ENCODE measurements at places on chromosomes 13 and 19.
A peak's percentile ranks its signal among the peaks of the same experiment; 100 is the strongest.

DNA sequence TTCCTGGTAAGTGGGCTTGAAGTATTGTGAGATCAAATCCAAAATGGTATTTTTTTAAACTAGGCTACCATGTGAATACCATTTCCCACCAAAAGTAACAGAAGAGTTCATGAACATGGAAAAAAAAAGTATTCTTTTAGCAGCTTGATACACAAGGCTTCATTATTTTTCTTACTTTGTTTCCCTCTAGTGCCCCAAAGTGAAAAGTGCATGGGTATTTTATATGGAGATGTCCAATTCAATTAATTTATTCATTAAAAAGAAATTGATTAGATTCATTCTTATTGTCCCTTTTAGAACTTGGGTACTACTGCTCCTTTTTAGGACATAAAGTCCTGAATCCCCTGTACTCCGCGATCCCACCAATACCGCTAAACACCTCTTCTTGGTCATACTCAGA lies 28.6 kb upstream of the SCEL start:
- no peaks in the 10 kb centered on the region for H3K4me1 ChIP-seq
- H3K27ac ChIP-seq: no peak overlapping the region
- DNase-seq: no peak
- H3K36me3 ChIP-seq: no peaks in the 10 kb centered on the region

DNA sequence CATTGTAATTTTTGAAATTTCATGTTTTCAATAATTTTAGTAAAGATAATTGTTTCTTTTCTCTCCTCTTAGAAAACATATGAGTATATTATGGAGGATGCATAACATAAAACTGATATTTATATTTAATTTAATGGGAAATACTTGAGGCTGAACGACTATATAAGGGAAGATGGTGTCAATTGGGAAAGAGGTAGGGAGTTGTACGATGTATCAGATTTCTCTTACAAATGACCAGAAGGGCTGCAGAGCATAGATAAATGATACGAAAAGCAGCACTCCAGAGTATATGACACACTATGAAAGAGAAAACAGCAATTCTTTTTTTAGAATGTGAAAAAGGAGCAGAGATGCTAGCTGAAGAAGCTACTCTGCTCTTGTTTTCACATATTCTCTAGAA lies 1308.0 kb upstream of the MIR17HG start:
- no peak overlapping the region for H3K4me3 ChIP-seq
- H3K27ac ChIP-seq: no peak overlapping the region
- DNase-seq: no peak
- no peaks in the 10 kb centered on the region for H3K27me3 ChIP-seq
- H3K4me1 ChIP-seq: no peaks in the 10 kb centered on the region
- no peaks in the 10 kb centered on the region for H3K36me3 ChIP-seq

- H3K4me3 ChIP-seq: no peak overlapping the region
- H3K36me3 ChIP-seq: no peaks in the 10 kb centered on the region
- no peak for DNase-seq
- H3K4me1 ChIP-seq: no peaks in the 10 kb centered on the region
These were observed 2.8 kb upstream of the CERS4 start for GRCh38 chr19:8206147-8207087.

DNA sequence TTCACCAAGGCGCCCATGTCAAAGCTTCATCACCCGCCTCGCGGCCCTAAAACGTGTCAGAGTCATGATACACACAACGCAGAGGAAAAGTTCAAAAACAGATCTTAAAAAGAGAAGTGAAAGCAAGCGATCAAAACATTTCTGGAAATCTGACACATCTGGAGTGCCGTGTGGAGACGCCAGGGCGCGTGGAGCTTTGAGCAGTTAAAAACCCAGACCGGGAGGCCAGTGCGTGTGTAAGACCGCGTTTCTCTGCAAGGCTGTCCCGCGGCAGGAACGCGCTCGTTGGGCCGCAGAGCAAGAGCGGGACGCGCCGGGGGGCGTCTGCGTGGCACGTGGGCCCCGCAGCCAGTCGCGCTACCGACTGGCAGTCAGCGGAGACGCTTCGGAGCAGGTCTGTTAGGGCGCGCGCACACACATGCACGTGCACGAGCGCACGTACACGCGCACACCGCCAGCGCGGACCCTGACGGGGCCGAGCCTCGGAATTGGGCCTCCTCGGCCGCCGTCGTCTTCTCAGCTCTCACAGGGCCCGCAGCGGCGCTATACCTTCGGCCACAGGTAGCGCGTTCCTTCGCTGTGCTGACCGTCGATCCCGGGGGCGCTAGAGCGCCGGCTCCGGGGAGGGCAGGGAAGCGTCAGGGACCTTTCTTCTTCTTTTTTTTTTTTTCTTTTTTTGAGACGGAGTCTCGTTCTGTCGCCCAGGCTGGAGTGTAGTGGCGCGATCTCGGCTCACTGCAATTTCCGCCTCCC lies 35.8 kb downstream of the RNF6 start:
- peak; percentile 83 for DNase-seq
- peak overlapping the region; percentile 73 for H3K27ac ChIP-seq
- peak overlapping the region; percentile 82 for H3K4me3 ChIP-seq
- no peaks in the 10 kb centered on the region for H3K4me1 ChIP-seq
- H3K27me3 ChIP-seq: no peaks in the 10 kb centered on the region
- no peaks in the 10 kb centered on the region for H3K36me3 ChIP-seq

- H3K36me3 ChIP-seq: no peaks in the 10 kb centered on the region
- H3K27me3 ChIP-seq: no peaks in the 10 kb centered on the region
These were observed 31.1 kb upstream of the MYCBP2 start for GRCh38 chr13:77358001-77358400.

- DNase-seq: no peak
- H3K4me3 ChIP-seq: no peak overlapping the region
- H3K27ac ChIP-seq: no peak overlapping the region
- no peaks in the 10 kb centered on the region for H3K27me3 ChIP-seq
These were observed 145.6 kb upstream of the GJB6 start for GRCh38 chr13:20377720-20378119.

GRCh38 chr19:15453091-15453578 lies 3.4 kb upstream of the WIZ start:
- H3K27ac ChIP-seq: peak overlapping the region; percentile 99
- no peak for DNase-seq
- peaks cover 13% of the 10 kb centered on the region for H3K4me1 ChIP-seq
- peaks cover 20% of the 10 kb centered on the region for H3K27me3 ChIP-seq
- H3K36me3 ChIP-seq: no peaks in the 10 kb centered on the region

- H3K27me3 ChIP-seq: no peaks in the 10 kb centered on the region
- H3K4me1 ChIP-seq: no peaks in the 10 kb centered on the region
- no peak overlapping the region for H3K27ac ChIP-seq
- H3K36me3 ChIP-seq: no peaks in the 10 kb centered on the region
These were observed 84.8 kb downstream of the PCDH17 start for GRCh38 chr13:57716295-57716694.

- no peaks in the 10 kb centered on the region for H3K27me3 ChIP-seq
- no peak overlapping the region for H3K27ac ChIP-seq
- H3K4me1 ChIP-seq: peaks cover 14% of the 10 kb centered on the region
- H3K36me3 ChIP-seq: no peaks in the 10 kb centered on the region
- no peak overlapping the region for H3K4me3 ChIP-seq
- DNase-seq: no peak
These were observed 3.8 kb upstream of the ABCA7 start for GRCh38 chr19:1035998-1036621.

- no peak overlapping the region for H3K4me3 ChIP-seq
- no peaks in the 10 kb centered on the region for H3K4me1 ChIP-seq
- H3K36me3 ChIP-seq: peaks cover 45% of the 10 kb centered on the region
- DNase-seq: no peak
These were observed 17.0 kb downstream of the SUGT1 start for GRCh38 chr13:52669677-52670076.

DNA sequence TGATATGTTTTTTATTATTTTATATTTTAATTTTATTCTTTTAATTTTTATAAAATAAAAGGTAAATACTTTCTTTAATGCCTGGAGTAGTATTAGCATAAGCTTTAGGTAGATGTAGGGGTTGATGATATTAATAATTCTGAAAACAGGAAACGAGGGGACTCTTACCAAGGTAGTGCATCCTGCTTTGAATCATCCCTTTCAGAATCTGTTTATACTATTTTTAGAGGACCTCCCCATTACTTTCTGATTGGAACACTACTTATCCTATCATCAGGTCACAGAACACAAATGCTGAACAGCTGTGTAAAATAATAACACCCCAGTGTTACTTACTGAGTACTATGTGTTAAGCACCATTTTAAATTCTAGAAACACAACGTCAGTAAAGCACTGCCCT lies 27.3 kb downstream of the COG6 start:
- no peak for DNase-seq
- no peaks in the 10 kb centered on the region for H3K27me3 ChIP-seq
- no peaks in the 10 kb centered on the region for H3K4me1 ChIP-seq

- no peak overlapping the region for H3K27ac ChIP-seq
- DNase-seq: no peak
- H3K27me3 ChIP-seq: peaks cover 40% of the 10 kb centered on the region
- H3K36me3 ChIP-seq: no peaks in the 10 kb centered on the region
- no peak overlapping the region for H3K4me3 ChIP-seq
These were observed 3.7 kb upstream of the C2CD4C start for GRCh38 chr19:412356-413355.

GRCh38 chr19:12665281-12665573 lies 1.3 kb downstream of the MAN2B1 start:
- H3K4me3 ChIP-seq: no peak overlapping the region
- H3K36me3 ChIP-seq: peaks cover 58% of the 10 kb centered on the region
- no peak overlapping the region for H3K27ac ChIP-seq
- H3K4me1 ChIP-seq: peaks cover 29% of the 10 kb centered on the region
- H3K27me3 ChIP-seq: no peaks in the 10 kb centered on the region

DNA sequence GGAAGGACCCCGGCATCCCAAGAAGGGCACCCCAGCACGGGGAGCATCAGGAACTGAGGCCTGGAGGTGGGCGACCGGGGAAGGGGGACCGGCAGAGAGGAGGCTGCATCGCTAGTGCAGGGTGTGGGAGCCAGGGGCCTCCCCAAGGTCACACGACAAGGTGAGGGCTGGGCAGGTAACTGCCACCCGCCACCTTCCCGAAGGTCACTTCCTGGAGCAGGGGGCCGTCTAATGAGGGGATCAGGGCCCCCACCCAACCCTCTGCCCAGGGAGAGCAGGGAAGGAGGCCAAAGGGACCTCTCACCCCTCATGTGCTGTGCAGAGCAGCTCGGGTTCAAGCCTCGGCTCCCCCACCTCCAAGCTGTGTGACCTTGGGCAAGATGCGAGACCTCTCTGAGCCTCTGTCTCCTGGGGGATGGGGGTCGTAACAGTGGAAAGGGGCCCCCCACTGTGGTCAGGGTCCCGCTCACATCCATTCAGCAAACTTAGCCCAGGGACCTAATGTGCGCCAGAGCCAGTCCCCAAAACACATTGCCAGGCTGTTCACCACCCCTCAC lies 6.0 kb downstream of the ZBTB7A start:
- H3K27me3 ChIP-seq: no peaks in the 10 kb centered on the region
- peak overlapping the region; percentile 100 for H3K27ac ChIP-seq
- peak overlapping the region; percentile 53 for H3K4me3 ChIP-seq

DNA sequence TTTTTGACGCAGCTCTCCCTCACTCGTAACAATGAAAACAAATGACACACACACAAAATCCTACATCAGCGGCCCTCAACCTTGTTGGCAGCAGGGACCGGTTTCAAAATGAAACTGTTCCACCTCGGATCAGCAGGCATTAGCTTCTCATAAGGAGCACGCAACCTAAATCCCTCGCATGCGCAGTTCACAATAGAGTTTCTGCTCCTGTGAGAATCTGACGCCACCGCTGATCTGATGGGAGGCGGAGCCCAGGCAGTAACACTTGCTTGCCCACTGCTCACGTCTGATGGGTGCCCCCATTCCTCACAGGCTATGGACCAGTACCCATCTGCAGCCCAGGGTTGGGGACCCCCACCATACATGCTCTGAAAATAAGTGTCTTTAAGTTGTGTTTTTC lies 43.4 kb downstream of the DHRS12 start:
- H3K4me3 ChIP-seq: peak overlapping the region; percentile 31
- no peaks in the 10 kb centered on the region for H3K4me1 ChIP-seq
- peak; percentile 40 for DNase-seq
- H3K36me3 ChIP-seq: no peaks in the 10 kb centered on the region
- H3K27ac ChIP-seq: no peak overlapping the region

DNA sequence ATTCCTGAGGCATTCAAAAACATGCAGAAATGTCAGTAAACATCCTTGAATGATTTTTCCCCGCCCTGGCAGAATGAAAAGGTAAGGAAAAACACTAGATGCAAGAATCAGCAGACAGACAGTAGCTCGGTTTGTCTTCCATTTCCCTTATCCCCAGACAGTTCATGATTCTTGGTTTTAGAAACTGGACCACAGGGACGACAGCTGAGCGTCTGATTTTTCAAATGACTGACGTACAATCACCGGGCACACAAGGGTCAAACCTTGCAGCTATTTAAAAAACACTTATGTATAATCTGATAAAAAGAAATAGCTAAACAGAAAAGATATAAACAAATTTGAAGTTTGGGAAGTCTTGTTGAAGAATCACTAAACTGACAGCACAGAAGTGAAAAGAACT lies 47.1 kb downstream of the DCLK1 start:
- H3K4me3 ChIP-seq: no peak overlapping the region
- no peaks in the 10 kb centered on the region for H3K36me3 ChIP-seq
- H3K4me1 ChIP-seq: peaks cover 18% of the 10 kb centered on the region
- no peak for DNase-seq
- H3K27me3 ChIP-seq: no peaks in the 10 kb centered on the region

DNA sequence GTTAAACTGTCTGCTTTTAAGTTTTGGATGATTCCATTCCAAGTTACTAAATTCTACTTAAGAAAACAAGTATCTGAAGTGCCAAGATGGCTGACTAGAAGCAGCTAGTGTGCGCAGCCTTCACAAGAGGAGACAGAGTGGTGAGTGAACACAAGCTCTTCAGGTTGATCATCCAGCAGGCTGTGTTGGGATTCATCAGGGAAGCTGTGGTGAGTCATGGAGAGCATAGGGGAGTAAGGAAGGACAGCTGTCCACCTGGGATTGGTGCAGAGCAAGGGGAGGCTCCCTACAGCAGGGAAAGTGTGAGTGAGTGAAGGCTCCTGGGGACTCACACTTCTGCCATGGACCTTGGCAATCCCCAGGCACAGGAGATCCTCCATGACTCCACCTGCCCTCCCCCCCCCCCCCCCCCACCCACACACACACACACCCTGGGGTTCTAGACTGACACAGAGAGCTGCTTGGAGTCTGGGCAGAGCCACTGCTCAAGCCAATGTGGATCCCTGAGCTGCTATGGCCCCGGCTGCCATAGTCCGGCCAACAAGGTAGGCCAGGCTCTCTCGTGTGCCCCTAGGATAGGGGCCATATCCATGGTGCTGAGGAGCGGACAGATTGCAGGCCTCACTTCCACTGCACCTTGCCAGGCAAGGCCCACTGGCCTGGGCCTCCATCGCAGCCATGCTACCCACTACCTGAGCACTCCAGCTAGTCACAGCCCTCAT lies 23.5 kb downstream of the SLC25A15 start:
- no peak overlapping the region for H3K4me3 ChIP-seq
- DNase-seq: no peak
- H3K27ac ChIP-seq: no peak overlapping the region
- peaks cover 22% of the 10 kb centered on the region for H3K36me3 ChIP-seq

- DNase-seq: no peak
- H3K36me3 ChIP-seq: no peaks in the 10 kb centered on the region
- peaks cover 10% of the 10 kb centered on the region for H3K27me3 ChIP-seq
- H3K27ac ChIP-seq: no peak within 1 kb of the TSS
- no peaks in the 10 kb centered on the region for H3K4me1 ChIP-seq
These were observed at the start of gene F7 for GRCh38 chr13:113105032-113105920. TSS of gene F7 (plus strand) at chr13:113105791. CDS start at chr13:113105842, 51 bp downstream.

Data from gastrocnemius medialis (tissue), 4 donors.